ENCODE measurements at places on chromosomes 3 and 15.

- DNase-seq: no peak
Observed at GRCh38 chr15:69505956-69506556, 53.4 kb downstream of the RPLP1 start.

DNA sequence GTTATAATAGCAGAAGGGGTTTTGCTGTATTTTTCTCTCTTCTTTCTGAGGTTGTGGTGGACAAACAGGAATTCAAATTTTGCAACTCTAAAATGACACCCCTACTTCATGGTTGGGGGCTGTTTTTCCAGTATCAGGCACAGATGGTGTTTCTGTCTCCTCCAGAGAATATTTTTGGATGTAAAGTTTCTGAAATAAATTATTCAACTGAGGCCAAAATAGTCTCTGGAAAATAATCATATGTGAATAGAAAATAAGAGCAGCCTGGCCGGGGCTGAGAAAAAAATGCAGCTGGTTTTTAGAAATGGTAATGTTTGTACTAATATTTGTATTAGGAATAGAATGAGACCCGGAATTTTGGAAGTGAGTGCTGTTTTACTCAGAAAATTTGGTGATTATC, 121.3 kb upstream of the ADAMTS9 start:
- DNase-seq: no peak

- DNase-seq: peak; percentile 95
Observed at GRCh38 chr3:172140499-172141391, 101.4 kb downstream of the FNDC3B start.

DNA sequence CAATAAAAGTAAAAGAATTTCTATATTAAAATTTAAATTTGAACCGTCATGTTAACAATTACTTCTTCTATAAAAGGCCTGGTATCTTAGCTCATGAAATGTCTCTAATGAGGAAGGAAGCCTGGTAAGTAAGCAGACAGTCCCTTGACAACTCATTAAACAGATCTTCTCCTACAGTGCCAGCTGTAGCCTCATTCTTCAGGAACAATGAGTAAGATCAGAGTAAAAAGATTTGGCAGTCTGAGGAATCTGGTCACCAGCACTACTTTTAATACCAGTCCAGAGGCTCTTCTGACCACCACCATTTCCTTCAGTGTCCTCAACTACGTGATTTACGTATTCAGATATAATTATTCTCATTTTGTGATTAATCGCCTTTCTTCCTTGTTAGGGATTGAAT, 955.0 kb upstream of the ALCAM start:
- peak; percentile 14 for DNase-seq

DNA sequence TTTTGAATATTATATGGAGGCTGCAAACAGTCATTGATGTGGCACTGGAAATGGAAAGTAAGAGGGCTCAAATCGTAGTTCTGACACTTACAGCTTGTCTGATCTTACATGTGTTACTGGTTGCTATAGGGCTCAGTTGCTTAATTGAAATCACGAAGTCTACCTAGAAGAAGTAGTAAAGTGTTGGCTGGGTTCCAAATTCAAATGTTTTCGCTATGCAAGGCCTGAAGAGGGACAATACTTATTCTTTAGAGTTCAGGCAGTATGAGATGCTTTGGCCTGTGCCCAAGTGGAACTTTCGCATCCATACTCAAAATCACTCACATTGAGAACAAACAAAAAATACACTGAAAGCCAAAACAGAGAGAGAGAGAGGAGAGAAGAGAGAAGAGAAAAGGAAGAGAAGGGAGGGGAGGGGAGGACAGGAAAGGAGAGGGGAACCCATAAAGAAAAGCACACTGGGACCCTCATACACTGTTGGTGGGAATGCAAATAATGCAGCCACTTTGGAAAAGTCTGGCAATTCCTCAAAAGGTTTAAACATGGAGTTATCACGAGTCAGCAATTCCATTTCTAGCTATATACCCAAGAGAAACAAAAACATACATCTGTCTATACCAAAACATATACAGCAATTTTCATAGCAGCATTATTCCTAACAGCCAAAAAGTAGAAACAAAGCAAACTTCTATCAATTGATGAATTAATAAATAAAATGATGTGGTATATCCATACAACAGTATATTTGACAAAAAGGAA, 2.9 kb upstream of the FXR1 start:
- no peak for DNase-seq

- DNase-seq: no peak
Observed at GRCh38 chr3:173838644-173839043, 441.1 kb downstream of the NLGN1 start.

- DNase-seq: no peak
Observed at GRCh38 chr3:155852341-155852740, 1.9 kb downstream of the SLC33A1 start.

DNA sequence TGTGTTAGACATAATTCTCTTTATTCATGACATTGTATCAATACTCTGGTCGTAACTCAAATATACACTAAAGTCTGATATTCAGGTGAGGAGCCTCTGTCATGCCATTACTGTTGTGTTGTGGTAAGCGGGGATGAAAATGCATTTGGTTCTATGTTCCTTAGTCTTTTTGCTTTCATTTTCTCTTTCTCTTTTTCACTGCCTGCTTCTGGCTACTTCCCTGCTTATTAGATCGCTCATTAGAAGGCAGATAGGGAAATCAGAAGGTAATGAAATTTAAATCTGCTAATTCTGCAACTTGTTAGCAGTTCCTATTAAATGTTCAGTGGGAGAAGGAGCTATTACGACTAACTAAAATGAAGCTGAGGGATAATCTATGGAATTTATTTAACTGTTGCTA, 345.0 kb downstream of the GRM7 start:
- no peak for DNase-seq

DNA sequence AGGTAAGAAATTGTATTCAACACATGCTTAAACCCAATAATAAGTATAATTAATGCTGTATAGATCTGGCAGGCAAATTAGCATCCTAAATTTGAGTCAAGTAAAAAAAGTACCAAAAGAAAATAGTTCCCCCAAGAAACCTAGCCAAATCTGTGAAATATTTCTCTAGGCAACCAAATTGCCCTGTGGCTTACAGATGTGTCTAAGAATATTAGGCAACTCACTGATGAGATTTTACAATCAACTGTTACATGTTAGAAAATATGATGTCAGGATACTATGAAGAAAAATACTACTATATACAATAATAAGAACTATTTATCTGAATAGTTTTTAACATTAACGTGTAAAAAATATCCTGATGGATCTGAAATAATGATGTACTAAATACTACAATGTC, 397.1 kb downstream of the TIGIT start:
- no peak for DNase-seq

DNA sequence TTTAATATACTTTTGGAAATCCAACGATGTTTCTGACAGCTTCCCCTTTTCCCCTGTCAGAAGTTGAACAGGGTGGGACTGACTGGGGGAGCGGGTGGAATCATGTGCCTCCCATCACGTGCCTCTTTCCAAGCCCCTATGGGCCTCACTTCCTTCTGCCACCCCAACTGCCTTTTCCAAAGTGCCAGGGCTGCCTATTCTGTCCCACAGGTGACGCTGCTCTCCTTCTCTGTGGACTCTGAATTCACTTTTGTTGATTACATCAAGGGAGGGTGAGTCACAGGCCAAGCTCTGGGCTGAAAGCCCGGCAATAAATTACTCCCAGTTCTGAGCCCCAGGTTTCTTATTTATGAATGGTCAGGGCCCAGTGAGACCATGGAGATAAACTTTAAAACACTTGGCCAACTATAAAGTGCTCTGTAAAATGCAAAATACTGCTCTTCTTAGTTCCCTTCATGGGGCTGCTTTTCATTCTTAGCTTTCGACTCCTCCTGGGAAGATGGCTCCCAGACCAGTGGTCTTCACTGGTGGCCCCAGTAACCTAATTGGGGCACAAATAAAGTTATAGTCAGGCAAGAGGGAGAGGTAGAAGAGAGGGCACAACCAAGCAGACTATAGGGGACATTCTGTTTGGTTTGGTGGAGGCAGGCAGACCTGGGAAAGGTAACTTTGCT, 12.3 kb downstream of the CPNE9 start:
- peak; percentile 38 for DNase-seq

- DNase-seq: no peak
Observed at GRCh38 chr3:13492048-13492447, 11.9 kb downstream of the HDAC11 start.

DNA sequence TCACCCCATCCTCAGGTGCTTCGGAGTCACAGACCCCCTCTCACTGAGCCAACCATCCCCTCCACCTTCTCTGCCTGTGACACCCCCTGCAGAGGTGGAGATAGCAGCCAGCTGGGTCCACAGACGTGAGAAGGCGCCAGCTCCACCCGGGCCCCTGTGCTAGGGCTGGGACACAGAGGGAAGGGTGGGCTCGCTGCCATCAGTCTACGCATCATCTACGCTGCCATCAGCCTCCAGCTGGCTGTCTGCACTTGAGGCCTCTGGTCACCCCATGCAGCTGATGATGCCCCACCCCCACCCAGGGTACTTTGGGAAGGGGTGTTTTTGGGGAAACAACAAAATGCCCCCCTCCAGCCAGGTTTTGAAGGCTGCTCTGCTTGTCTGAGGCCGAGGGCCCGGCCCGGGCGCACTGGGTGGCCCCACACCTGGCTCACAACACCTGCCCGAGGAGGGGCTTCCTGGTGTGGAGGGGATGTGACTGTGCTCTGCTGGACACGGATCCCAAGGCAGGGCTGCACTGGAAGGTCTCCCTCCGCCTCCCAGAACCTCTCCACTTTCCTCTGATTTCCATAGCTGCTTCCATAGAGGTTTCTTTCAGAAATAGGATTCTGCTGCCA, 163.4 kb upstream of the IQSEC1 start:
- DNase-seq: no peak

DNA sequence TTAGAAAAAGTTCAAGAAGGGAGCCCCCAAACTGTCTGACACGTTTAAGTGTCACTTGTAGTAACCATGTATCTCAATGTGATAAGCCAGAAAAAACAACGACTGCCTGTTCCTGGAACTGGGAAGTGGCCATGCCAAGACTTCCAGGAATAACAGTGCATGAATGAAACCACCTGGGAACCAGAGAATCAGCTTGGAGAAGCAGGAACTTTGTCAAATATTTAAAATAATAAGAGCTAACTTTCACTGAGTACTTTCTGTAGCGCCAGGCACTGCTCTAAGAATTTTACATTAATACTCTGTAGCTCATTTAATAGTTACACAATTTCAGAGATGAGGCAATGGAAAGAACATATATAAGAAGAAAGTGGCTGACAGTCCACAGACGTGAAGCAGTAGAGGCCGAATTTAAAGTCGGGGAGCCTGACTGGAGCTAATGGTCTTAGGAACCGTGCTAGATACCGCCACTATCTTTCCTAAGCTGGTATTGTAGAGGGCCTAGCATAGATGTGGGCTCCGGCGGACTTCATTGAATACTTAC, 876 bp downstream of the PLSCR1 start:
- no peak for DNase-seq

DNA sequence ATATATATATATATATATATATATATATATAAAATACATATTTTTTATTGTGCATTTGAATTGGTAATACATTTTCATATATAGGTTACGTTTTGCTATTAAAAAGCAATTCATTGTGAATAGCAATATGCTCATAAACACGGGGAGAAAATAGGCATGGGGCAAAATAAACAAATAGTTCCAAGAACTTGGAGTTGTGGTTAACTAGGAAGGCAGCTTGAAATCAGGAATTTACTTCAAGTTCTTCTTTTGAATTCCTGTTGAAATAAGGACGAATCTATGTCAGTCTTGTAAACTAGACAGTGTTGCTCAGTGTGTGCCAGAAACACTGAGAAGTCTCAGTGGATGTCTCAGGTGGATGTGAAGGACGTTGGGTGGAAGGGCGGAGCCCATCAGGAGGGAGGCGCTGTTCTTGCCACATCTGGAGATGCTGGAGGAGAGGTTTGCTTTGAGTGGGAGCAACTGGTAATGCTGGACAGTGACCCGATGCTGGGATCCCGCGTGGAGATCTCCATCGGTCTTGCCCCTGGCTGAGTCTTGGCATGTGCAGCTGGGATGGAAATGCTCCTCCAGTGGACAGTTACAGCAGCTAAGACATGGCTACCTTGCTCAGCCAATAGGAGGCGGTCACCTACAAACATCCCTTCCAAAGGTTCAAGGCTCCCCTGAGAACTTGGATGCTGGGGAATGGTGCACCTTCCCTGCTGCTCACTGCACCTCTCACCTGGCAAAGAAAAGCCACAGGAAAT, 2.5 kb downstream of the IL16 start:
- DNase-seq: no peak

GRCh38 chr15:74636984-74637383, 21.3 kb downstream of the CLK3 start:
- DNase-seq: no peak

GRCh38 chr3:20490996-20491395, 305.0 kb upstream of the SGO1 start:
- no peak for DNase-seq

DNA sequence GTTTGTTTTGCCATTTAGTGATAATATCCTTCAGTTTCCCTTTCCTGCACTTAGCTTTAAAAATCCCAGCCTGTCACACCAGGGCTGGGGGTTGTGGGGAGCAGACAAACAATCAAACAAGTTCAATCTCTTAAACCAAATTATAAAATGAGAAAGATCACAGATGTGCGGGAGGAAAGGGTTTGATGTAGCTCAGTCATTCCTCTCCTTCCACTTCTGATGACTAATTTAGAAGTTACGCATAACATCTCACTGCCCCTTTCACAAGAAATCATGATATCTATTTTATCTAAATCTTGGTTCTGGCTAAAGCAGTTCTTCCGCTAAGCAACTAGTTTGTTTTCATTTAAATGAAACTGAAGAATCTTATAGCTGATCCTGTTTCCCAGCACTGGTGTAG, 34.1 kb upstream of the ATG7 start:
- DNase-seq: peak; percentile 44

GRCh38 chr15:74035121-74036017, 40.9 kb downstream of the PML start:
- no peak for DNase-seq

Data from kidney epithelial cell (primary cell).